ENCODE measurements at places on chromosomes 11 and 22.

DNA sequence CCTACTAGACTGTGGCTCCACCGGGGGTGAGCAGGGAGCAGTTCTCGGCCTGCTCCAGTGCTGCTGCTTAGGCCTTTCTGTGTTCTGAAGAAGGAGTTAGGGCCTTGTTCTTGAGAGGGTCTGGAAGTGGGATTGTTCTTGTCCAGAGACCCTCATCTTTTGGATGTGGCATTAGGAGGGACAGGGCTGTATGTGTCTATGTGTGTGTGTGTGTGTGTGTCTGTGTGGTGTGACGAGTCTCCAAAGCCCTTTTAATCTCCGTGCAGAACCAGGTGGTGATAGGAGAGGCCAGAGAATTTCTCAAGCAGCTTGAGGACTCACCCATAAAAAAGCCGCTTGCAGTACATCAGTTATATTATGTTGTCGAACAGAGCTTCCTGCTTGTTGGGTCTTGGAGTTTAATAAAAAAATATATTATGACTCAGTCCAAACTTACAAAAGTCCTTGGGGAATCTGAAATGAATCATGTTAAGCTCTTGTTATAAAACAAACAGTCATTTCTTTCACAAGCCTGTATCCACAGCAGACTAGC is 196.5 kb downstream of the TENM4 start:
- peak; percentile 96 for DNase-seq

DNA sequence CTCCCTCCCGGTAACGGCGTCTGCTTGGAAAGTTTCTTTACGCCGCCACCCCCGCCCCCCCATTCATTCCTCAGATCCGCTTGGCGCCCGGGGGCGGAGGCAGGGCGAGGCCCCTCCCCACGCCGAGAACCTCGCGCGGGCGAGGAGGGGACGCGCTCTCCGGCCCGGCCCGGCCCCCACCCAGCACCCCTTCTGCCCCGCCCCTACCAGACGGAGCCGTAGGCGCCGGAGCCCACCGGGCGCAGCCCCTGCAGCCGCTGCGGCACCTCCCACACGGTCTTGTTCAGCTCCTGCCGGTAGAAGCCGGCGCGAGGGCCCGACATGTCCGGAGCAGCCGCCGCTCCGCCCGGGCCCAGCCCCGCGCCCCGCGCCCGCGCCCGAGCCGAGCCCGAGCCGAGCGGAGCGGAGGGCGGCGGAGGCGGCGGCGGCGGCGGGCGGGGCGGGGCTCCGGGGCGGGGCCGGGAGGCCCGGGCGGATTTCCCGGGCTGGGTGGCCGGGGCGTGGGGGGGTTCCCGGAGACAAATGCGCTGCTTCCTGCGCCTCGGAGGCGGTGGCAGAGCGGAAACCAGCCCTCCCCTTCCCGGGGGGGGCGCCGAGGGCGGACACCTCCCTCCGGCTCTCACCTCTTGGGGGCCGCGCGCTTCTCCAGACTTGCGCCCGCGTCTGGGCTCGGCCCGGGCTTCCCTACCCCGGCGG is at the start of gene MAPK11:
MAPK11 (minus strand) TSS at position 411 of the 696 bp plus-strand sequence; CDS start at position 323, 88 bp downstream.
- peak; percentile 48 for DNase-seq

DNA sequence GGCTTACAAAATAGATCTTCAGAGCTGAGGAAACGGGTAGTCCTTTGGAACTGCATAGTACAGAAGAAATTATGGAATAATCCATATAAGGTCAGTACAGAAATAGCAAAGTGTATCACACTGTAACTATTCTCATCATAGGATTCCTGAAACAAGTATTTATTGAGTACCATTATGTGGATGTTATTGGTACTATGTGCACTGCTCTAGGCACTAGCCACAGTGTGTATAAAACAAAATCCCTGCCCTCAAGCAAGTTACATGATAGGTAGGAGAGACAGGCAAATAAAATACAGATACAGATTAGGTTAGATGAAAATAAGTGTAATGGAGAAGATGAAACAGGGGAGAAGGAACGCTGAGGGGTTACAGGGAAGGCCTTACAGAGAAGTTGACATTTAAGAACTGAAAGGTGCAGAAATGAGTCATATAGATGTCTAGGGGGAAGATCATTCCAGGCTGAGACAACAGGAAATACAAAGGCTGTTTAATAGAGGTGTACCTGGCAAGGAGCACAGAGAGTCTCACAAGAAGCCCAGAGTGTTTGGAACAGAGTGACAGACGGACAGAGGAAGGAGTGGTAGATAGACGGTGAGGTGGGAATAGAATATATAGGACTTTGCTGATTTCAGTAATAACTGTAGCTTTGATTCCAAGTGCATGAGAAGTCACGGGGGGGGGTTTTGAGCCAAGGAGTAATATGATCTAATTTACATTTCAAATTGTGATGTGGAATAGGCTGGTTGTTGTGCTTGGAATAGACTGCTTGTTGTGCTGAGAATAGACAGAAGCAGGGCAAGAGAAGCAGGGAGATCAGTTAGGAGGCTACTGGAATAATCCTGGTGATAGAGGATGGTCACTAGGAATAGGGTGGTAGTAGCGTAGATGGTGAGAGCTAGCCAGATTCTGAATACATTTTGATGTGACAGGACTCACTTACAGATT is 13.7 kb downstream of the RNF141 start:
- no peak for DNase-seq

- no peak for DNase-seq
Measured at GRCh38 chr11:13126430-13126829, 117.3 kb downstream of the RASSF10 start.

GRCh38 chr11:127926721-127927120 is 660.6 kb downstream of the ETS1 start:
- DNase-seq, result no peak

DNA sequence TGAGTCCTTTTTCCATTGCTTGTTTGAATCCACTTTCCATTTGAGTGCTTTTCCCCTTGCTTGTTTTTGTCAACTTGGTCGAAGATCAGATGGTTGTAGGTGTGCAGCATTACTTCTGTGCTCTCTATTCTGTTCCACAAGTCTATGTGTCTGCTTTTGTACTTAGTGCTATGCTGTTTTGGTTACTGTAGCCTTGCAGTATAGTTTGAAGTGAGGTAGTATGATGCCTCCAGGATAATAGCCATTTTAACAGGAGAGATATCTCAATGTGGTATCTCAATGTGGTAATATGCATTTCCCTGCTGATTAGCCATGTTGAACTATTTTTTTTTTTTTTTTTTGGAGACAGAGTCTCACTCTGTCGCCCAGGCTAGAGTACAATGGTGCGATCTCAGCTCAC is 16.7 kb downstream of the ACRV1 start:
- DNase-seq, result no peak

DNA sequence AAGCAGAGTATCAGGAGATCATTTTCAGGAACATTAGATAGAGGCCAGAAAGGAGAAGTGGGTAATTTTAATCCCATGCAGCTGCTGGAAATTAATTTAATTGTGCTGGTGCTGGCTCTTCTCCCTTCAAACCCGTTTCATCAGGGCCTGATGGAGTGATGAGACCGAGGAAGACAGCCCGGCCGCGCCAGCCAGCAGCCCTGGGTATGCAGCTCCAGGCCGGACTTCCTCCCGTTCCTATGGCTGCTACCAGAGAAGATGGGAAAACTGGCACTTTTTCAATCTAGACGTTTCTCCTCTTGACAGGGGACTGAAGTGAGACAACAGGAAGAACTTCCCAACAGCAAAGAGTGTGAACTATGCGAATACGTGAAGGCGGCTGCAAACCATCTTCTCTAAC is 24.6 kb upstream of the ZBTB16 start:
- no peak for DNase-seq

- peak; percentile 66 for DNase-seq
Measured at GRCh38 chr22:28429711-28430110, 249.9 kb downstream of the TTC28 start.

DNA sequence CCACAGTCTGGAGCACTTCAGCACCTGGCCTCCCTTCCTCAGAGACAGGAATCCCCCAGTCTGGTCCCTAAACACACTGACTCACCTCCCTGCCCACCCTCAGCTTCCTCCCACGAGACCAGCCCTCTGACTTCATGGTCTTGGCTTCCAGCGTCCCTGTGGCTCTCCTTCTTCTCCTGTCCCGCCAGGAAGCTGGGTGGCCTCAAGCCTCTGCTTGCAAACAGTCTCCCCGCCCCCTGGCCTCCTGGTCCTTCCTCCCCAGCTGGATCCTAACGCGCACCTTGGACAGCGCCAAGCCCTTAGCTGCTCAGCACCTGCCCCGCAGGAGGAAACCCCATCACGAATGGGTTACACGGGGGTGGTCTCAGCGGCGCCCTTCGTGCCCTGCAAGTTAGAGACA is 4.5 kb downstream of the NCF4 start:
- no peak for DNase-seq

DNA sequence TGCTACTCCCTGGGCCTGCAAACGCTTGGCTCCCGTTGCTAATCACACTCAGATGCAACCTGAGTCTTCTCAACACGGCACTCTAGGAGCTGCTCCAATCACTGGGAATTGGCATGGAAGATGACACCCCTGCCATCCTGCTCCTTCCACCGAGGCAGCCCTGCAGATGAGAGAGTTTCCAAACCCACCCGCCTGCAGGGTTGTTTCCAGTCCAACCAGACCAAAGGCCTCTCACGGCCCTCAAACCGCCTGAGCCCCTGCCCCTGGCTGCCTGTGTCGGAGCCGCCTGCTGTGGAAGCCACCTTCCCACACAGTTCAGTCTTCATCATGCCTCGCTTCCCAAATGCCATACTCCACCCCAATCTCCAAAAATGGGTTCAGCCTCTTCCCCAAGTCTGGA is 36.8 kb upstream of the TP53I11 start:
- no peak for DNase-seq

DNA sequence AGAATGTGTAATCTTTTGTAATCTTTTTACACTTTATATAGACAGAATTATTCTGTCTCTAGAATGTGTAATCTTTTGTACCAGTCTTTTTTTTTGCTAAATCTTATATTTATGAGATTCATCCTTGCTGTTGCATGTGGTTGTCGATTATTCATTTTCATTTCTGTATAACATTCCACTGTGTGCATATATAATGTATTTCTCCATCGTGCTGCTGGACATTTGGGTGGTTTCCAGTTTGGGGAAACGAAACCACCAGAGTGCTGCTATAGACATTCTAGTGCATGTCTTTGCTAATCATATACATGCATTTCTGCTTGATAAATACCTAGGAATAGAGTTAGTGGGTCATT is 146.5 kb downstream of the GRIK4 start:
- no peak for DNase-seq

GRCh38 chr11:57432149-57432561 is 5.2 kb upstream of the SLC43A3 start:
- DNase-seq, result no peak

DNA sequence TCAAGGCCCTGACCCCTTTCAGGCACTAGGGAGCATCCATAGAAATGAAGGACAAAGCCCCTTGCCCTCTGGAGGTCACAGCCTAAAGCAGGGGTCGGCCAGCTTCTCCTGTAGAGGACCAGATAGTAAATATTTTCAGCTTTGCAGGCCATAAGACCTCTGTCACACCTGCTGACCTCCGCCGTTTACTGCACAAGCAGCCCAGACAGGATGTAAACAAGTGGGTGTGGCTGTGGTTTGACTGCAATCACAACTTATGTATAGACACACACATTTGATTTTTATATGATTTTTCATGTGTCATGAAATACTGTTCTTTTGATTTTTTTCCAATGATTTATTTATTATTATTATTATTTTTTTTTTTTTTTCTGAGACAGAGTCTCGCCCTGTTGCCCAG is 34.3 kb downstream of the KIAA1671 start:
- no peak for DNase-seq

GRCh38 chr11:69978841-69979614 is 99.1 kb upstream of the ANO1 start:
- no peak for DNase-seq

DNA sequence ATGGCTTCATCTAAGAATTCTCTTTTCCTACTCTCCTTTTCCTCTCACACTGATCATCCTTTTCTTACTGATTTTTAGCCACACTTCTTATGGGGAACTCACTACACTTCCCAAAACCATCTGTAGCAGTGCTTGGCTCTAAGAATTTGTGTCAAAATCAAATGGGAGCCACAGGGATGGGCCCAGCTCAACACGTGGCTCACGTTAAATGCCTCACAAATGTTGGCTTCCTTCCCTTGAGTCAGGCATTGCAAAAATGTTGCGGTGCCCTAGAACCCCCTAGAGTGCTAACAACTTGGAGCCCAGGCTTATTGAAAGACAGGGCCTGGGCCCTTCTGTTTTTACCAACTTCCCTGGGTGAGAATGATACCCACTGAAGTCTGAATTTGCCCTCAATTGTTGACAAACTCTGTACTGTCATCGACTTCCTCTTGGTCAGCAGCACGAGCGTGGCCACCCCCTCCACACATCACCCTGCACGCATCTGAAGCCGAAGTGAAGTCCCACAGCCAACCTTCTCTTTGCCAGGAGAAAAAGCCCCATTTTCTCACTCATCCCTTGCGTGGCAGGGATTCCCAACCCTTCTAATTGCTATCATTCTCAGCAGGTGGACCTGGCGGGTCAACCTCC is 69.7 kb downstream of the ELFN2 start:
- peak; percentile 64 for DNase-seq

DNA sequence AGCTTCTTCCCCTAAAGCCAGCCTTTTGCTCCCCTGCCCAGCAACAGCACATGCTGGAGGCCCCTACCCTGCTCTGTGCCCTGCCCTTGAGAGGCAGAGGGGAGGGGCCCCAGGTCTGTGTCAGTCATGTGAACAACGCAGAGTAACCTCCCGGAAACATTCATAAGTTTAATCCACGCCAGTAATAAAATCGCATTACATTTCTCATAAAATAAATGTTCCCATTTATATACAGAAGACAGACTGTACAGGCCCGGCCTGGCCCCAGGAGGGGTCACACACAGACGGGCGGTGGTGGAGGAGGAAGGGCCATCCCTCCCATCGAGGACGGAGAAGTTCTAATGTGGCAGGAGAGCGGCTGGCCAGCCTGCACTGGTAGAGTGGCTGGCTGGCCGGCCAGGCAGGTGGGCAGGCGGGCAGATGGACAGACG is 39.5 kb downstream of the LMO1 start:
- no peak for DNase-seq

DNA sequence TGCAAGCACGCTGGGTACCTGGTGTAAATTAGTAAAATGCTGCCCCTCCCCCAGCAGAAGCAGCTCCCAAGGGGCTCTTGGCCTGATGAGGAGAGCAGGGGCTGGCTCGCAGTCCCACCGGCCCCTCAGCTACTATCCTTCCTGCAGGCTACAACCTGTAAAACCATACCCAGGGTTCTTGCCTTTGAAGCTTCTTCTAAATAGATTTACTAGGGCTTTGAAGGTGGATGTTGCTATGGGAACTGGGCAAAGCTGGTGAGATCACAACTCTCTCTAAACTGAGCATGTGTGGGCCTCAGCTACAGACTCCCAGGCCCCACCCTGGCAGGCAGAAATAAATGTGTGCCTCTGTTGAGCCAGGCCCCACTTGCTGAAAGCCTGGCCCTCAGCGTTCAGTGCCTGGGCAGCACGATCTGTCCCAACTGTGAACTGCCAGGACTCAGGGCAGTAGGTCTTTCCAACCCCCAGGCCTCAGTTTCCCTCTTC is 18.5 kb downstream of the CD5 start:
- DNase-seq, result no peak

Measured in fibroblast of skin of right quadriceps (primary cell).